ENCODE measurements at places on chromosomes 13 and 19.

- no peak for DNase-seq
These were observed 169.2 kb upstream of the NBEA start for GRCh38 chr13:34772881-34773280.

DNA sequence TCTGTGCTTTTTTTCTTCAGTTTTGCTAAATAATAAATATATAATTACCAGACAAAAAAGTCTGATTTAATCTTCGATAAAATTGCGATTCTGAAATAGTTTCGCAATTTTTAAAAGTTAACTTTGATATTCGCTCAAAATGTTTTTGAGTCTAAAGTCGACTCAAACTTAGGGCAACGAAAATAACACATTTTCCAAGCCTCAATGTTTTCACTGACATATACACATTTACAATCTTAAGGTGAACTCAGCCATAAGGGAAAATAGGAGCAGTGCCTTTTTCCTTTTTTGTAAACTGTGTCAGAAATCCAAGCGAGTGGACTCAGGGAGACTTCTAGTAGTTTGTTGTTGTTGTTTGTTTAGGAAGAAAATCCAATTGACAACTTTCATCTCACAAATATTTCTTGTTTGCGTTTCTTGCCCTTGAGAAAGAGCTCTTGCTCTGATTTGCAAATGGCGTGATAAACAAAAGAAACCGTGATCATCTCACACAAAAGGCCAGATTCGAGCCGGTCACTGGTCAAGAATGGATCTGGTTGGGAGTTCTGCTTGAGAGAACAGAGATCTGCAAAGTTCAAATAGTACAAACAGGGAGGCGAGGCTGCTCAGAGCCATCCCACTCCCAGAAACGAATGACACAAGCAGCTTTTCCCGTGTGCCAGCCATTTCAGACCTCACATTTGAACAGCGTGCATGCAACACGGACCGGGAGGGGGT lies 2.1 kb downstream of the SOX21 start:
- no peak for DNase-seq

- no peak for DNase-seq
These were observed 370.8 kb downstream of the ZNF536 start for GRCh38 chr19:30743011-30743410.

DNA sequence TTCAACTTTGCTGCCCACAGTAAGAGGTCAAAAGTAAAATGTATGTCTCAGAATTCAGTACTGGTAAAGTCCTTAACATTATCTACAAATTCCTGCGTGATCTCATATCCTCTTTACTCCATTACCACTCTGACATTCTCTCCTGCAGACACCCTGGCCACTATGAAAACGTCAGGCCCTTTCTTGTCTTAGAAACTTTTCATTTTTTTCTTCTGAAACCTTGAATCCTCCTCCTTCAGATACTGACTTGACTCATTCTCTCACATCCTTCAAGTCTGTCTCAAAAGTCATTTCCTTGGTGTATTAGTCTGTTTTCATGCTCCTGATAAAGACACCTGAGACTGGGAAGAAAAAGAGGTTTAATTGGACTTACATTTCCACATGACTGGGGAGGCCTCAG lies 262.3 kb downstream of the POU4F1 start:
- no peak for DNase-seq

DNA sequence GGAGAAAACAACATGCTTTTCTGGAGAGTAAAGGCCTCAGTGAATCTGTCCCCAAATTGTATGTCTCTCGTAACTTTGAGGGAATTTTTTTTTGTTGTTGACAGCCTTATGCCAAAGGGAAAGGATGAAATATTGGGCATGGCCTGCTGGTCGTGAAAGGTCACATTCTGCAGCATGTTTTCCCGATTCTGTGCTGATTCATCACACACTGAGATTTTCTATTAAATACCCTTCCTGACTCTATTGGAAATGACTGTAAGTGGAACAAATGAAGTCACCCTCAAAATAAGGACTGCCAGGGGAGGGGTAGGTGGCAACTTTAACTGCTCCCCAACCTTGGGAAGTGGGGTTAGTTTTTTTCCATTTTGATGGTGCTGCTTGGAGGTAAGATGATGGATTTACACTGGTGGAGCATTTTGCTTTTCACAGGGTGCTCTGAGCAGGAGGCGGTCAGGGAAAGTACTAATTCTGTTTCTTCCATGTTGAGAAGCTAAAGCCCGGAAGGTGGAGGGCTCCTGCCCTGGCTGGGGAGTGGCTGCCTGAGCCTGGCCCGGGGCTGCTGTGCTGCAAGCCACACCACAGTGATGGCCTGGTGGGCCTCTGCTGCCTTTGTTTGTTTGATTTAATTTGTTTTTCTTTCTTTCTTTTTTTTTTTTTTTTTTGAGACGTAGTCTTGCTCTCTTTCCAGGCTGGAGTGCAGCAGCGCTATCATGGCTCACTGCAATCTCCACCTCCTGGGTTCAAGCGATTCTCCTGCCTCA lies 116.8 kb upstream of the SPATA13 start:
- DNase-seq = peak; percentile 45

Data from foreskin fibroblast (primary cell).